Activated naive CD8-positive, alpha-beta T cell treated with anti-CD3 and anti-CD28 coated beads, Interleukin-2, amount 10 ng/mL, durations not matched to agents 7 days and 5 days (primary cell): ENCODE measurements at places on chromosomes 7 and 10. TPM values are rescaled to one million over a fixed set of nuclear protein-coding genes. Genes with fewer than 3 reads are reported as not detected.

Gene SLC26A3
- total RNA-seq, result not detected

Gene ZNF853
- 4.9 TPM for total RNA-seq

Gene LOXL4
- total RNA-seq, result not detected

Gene FKBP6
- total RNA-seq, result not detected

Gene ETV1
- total RNA-seq, result 0.45 TPM

Gene CH25H
- not detected for total RNA-seq

Gene PRPS1L1
- not detected for total RNA-seq

GRCh38 chr10:14611968-14612693 is 162.6 kb downstream of the FAM107B start:
- DNase-seq, result no peak

- DNase-seq, result no peak
These were observed 281.3 kb downstream of the TNS3 start for GRCh38 chr7:47300472-47301104.

- DNase-seq, result peak; percentile 85
These were observed 19.4 kb downstream of the SFTPD start for GRCh38 chr10:79929409-79929904.

- peak; percentile 36 for DNase-seq
These were observed 354.8 kb downstream of the CXCL12 start for GRCh38 chr10:44030132-44030531.

DNA sequence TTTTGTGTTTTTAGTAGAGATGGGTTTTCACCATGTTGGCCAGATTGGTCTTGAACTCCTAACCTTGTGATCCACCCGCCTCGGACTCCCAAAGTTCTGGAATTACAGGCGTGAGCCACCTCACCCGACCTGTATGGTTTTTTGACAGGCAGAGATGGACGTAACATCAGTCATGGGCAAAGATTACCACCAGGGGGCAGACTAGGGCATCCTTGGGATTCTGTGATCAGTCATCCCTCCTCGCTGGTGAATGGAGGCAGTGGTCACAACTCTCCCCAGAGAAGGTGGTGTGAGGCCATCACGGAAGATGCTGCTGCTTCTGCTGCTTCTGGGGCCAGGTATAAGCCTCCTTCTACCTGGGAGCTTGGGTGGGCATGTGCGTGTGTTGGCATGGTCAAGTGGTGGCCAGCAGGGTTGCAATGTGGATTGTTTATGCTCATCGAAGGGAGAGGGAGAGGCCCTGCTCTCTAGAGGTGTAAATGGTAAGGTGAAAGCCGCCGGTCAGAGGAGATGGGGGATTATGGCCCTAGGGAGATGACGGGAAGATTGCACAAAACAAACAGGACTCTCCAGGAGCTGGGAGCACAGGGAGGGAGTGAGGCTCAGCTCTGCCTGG is 122.7 kb upstream of the PRSS1 start:
- DNase-seq, result peak; percentile 51

GRCh38 chr10:77819210-77820112 is 107.1 kb downstream of the DLG5 start:
- no peak for DNase-seq

DNA sequence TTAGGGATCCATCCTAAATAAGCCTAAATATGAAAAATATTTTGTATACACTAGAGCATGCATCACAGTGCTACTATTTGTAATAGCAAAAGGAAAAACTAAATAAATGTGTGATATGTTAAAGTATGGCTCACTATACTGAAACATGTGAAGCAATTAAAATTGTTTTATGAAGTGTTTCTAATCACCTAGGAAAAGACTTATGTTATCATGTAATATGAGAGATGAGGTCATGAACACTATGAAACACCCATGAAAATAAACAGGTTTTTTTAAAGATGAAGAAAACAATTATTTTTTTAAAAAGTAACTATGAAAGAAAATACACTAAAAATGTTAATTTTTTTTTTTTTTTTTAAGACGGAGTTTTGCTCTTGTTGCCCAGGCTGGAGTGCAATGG is 16.8 kb upstream of the ARHGAP12 start:
- DNase-seq, result no peak

DNA sequence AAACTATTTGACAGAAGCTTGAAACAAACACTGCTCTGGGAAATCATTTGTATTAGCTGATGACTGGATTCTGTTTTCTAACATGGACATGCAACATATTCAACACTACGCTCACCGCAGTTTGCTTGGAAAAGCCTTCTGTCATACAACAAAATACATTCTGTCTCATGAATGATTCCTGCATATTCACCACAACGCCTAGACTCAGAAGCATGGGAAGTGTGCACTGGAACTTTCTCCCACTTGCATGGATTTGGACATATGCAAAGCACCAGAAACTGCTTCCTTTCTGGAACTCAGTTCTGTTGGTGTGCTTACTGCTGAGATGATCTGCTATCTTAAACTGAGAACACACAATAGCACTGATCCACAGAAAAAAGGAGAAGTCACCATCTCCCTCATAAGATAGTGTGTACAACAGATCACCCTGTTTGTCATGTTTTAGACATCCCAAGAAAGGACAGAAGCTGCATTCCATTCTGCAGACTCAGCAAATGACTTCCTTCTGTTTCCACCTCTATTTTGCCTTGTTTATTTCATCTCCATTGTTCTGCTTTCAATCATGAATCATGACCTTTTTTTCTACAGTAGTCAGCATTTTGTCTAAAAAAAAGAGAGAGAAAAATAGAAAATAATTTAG is 115.8 kb downstream of the HTR7 start:
- no peak for DNase-seq

- DNase-seq, result no peak
These were observed 550 bp upstream of the PLAU start for GRCh38 chr10:73910401-73910763.

DNA sequence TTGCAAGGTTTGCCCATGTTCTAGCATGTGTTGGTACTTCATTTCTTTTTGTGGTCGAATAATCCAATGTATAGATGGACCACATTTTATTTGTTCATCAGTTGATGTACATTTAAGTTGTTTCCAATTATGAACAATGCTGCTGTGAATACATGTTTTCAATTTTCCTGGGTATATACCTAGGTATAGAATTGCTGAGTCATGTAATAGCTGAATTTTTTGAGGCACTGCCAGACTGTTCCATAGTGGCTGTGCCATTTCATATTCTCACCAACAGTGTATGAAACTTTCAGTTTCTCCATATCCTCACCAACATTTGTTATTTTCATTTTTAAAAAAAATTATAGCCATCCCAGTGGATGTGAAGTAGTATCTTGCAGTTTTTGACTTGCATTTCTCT is 90.5 kb downstream of the EZH2 start:
- DNase-seq, result no peak

GRCh38 chr10:113808168-113808567 is 45.7 kb downstream of the DCLRE1A start:
- no peak for DNase-seq

DNA sequence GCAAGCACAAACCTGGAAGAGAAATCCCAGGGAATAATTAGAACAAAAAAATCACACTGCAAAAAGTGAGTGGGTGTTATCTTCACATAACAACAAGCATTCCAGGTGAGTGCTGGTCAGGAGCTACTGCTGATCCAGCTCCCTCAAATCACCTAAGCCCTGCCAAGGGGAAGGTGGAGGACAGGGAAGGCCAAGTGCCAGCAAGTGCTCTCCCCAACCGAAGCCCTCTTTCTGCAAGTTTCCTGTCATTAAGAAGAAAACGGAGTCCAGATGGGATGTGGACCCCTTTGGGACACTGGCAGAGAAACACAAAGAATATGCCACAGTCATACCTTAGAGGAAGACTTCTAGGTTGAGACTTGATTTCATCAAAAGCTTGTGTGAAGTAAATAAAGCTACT is 933.0 kb upstream of the ZNF722 start:
- DNase-seq, result no peak

- DNase-seq, result no peak
These were observed 26.9 kb downstream of the ABLIM1 start for GRCh38 chr10:114631090-114631665.

DNA sequence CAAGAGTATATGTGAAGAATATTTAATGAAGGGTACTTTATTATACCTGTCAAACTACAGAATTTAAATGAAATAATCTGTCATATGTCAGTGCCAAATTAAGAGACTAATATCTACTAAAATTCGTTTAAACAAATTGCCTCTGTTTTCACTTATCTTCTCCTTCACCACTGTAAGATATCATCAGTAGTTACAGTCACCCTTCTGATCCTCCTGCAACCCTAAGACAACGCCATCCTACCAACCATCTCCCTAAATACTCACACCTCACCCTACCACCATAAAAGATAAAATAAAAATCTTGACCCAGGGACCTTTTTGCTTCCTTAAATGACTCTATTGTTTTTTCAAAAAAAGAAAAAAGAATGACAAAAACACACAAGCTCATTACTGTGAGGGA is 20.8 kb downstream of the EZH2 start:
- DNase-seq, result no peak

DNA sequence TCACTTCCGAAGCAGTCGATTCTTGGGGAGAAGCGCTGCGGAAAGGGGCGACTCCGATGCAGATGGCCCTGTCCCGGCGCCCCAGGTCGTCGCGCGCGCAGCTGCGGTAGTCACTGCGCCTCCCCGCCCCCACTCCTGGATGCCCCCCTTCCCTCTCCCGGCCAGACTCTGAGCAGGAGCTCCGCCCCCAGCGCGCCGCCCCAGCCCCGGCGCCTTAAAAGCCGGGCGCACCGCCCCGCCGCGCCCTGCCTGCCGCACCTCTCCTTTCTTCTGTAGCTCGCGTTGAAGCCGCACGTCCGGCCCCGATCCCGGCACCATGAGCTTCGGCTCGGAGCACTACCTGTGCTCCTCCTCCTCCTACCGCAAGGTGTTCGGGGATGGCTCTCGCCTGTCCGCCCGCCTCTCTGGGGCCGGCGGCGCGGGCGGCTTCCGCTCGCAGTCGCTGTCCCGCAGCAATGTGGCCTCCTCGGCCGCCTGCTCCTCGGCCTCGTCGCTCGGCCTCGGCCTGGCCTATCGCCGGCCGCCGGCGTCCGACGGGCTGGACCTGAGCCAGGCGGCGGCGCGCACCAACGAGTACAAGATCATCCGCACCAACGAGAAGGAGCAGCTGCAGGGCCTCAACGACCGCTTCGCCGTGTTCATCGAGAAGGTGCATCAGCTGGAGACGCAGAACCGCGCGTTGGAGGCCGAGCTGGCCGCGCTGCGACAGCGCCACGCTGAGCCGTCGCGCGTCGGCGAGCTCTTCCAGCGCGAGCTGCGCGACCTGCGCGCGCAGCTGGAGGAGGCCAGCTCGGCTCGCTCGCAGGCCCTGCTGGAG is at the start of gene INA:
Gene INA (plus strand): TSS at position 243 of the 817 bp plus-strand sequence. CDS start 74 bp downstream, at position 317.
- peak; percentile 48 for DNase-seq

GRCh38 chr7:138926241-138926612 is 55.0 kb downstream of the KIAA1549 start:
- DNase-seq, result no peak

GRCh38 chr10:2878818-2879217 is 188.5 kb upstream of the PFKP start:
- DNase-seq, result no peak

- DNase-seq, result no peak
These were observed 54.5 kb downstream of the LRRN3 start for GRCh38 chr7:111145472-111145871.

DNA sequence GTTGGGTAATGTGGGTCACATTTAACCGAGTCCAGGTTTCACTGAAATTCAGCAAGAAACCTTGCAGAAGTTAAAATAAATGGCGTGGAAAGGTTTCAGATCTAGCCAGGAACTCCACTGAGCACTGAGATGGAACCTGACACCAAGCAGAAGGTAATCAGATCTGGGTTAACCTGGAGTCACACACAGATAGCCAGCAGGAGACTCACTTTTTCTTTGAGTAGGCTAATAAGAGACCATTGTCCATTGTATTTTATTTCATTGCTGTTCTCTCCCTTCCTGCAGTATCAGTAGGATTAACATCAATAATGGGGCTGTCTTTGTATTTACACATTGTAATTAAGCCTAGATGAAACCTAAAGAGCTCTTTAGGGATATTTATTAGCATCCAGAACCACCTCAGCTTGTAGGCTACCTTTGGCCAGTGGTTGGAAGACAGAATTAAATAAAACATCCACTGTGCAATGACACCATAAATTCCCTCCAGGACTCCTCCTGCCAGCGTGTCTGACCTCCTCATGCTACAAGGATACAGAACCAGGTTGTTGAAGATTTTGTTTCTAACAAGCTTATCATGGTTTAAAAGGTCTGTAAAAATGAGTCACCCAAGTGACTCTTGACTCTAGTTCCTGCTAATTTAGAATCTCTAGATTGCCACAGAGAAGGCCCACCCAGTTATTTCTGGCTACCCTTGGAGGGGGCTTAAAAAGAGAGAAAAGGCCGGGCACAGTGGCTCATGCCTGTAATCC is 151.1 kb downstream of the SORCS1 start:
- DNase-seq, result no peak

DNA sequence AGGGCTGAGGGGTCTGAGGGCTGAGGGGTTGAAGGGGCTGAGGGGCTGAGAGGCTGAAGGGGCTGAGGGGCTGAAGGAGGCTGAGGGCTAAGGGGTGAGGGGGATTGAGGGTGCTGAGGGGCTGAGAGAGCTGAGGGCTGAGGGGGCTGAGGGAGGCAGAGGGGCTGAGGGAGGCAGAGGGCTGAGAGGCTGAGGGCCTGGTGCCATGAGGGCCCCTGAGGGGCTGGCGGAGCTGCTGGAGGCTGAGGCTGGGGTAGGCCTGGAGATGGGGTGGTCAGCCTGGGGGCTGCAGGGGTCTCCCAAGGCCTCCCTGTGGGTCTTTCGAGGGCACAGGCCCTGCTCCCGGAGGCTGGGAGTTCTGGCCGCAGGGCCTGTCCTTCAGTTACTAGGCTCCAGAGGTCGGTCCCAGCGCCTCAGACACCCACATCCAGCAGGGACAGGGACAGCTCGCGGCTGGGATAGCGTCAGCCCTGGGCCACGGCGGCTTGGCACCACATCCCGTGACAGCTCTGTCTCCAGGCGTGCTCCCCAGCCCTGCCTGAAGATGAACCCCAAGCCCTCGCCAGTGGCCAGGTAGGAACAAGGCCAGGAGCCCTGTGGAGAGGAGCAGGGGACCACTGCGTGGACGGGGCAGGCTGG is 16.9 kb downstream of the MYO1G start:
- DNase-seq, result peak; percentile 52

DNA sequence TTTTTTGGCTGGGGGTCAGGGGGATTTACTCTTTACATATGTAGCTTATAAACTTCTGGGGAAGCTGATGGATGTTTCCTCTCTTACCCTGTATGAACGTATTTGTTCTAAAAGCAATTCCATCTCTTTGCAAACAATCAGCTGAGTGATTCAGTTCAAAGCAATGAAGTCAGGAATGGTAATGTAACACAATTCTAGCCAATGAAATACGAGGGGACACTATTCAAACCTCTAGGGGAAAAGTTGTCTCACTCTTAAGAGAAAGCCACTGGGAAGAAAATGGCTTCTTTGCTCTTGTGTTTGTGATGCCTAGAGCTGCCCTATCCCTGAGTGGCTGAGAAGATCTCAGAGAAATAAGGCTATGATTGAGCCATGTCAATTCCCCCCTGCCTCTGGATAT is 134.8 kb upstream of the SEMA3C start:
- no peak for DNase-seq

- DNase-seq, result no peak
These were observed 33.4 kb downstream of the ELFN1 start for GRCh38 chr7:1703441-1703840.

DNA sequence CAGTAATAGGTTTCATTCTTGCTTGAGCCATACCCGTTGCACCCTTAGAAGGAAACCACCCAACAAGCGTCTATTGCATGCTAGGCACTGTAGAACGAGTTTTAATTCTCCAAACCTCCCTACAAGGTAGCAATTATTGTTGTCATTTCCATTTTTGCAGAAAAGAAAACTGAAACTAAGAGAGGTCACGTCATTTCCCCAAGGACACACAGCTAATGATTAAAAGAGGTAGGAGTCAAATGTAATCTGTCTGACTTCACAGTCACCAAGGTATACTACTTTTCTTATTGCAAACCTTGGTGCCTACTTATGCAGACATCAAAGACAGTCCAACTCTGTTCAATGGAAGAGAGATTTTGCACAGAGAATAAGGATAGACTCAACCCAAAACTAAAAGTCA is 49.1 kb upstream of the C1QL3 start:
- DNase-seq, result no peak
